CD4-positive, alpha-beta T cell treated with Interleukin-17A for 1 hour (primary cell): ENCODE measurements at places on chromosomes 5 and 9.

DNA sequence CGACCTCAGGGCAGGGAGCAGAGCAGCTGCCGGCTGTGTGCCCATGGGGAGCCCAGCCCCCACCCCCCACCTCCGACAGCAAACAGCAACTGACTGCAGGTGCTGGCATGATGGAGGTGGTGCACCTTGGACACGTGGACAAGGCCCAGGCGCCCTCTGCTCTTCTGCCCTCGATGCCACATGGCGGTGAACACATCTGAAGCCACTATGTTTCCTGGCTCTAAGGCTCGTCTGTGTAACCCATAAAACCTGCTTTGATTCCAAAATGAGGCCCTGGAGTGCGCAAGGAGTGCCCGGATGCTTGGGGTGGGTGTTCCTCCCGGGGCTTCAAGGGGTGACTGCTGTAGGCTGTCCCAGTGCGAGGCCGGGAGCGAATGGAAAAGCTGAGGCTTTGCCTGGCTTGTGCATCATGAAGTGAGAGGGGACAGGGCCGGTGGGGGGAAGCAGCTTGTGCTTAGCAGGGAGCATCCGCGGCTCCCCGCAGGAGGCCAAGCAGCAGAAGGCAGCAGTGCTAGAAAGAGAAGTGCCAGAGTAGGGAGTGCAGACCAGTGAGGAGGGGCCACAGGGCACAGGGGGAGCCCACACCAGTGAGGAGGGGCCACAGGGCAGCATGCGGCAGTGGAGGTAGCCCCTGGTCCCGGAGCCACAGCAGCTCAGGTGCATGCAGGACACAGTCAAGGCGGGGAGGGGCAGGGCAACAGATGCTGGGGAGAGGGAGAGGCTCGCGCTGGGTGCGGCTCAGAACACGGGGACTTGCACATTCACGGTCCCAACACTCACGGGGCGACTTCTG, 30.0 kb downstream of the NKD2 start:
- DNase-seq: no peak

DNA sequence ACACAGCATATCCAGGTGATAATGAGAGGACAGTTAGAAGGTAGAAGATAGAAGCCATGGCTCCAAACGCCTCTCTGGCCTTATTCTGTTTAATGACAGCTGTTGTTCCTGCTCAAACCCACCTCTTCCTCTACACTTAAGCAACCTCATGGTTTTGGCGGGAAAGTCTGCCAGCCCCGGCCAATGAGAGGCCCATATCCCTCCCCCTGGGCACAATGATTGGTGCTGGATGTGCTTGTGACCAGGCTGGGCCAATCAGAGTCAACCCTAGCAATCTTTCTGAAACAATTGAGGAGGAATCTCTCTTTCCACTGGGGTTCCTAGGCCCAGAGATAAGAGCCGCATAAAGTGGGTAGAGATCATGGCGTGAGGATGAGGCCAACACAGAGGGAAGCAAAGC, 4.8 kb upstream of the GFI1B start:
- DNase-seq: no peak

DNA sequence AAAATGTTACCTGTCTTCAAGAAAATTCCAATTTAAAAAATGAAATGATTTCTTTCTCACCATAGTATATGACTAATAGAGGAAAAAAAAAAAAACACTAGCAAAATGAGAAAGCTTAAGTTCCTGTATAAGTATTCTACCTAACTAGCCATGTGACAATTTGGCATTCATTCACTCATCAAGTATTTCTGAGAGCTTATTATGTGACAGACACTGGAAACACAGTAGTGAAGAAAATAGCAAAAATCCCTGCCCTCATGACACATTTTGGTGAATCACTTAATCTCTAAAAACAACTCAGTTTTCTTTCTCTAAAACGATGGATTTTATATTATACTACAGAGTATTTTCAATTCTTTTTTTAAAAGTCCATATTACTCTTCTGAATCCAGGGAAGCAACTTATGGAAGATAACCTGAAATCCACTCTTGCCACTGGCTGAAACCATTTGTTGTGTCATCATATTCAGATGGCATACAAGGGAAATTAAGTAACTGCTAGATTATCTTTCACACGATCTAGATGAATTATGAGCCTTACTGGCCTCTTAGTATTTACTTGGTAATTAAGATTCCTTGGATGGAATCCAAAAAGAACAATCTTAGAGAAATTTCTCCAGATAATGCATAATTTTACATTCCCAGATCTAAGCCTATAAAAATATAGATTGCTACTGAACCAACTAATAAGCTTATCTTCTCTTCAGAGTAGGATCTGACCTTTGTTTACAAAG, 5.5 kb downstream of the PTBP3 start:
- DNase-seq: peak; percentile 20

DNA sequence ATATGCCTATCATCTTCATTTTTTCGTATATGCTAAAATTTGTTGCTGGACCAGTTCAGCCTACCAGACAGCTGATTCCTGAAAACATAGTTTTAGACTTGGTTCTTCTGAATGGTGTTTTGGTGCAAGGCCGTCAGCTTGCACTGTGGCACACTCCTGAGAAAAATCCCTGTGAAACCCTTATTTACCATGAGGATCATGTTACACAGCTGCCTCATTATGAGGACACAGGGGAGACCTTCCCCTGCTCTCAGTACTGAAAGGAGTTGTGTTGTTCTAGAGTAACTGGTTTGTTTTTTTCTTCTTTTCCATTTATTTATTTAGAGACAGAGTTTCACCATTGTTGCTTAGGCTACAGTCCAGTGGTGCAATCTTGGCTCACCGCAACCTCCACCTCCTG, 37.6 kb downstream of the MAST4 start:
- DNase-seq: no peak

- no peak for DNase-seq
These were observed 63.3 kb downstream of the PRRC1 start for GRCh38 chr5:127580731-127581130.

DNA sequence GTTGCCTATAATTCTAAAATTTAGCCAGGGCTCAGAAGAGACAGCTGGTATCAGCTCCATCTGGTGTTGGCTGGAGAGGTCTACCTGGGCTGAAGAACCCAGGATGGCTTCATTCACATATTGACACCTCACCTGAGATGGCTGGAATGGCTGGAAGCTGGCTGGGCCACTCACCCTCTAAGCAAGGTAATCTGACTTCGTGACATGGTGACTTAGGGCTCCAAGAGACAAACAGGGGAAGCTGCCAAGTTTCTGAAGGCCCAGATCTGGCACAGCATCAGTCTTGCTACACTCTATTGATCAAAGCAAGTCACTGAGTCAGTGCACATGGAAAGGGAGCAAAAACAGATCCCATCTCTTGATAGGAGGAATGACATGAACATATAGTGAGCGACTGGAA, 102.3 kb downstream of the EPB41L4A start:
- no peak for DNase-seq

GRCh38 chr9:107635803-107636174, 146.2 kb upstream of the KLF4 start:
- DNase-seq: no peak

GRCh38 chr9:96236854-96237550, 65.0 kb downstream of the HSD17B3 start:
- no peak for DNase-seq

DNA sequence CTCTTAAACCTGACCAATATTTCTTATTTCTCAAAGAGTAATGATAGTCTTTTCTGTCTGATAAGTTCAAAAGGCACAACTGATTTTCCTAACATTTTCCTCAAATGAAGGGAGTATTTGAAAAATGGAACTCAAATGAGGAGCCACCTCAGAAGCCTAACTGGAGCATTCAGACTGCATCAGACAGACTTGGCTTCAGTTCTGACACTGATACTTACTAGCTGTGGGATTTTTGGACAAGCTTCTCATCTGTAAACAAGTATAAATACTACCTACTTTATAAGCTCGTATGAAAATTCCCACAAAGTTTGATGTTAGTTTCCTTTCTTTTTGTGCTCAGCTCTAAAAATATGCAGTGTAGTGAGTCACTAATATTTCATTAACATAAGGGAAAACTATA, 107.7 kb upstream of the CCDC152 start:
- DNase-seq: no peak

DNA sequence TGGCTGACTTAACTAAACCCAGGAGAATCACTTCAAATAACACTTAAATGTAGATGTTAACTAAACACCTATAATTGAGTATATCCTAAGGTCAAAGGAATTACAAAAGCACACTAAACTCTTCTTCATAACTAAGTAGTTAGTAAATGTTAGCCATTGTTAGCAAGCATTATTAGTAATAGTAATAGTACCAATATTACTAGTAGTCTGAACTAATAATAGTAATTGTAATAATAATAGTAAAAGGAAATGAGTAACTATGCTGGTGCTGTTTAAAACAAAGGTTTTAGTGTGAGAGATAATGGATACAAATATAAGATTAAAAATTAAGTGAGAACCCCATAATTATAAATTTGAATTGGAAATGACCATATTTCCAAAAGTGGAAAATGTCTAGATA, 641.9 kb upstream of the RORB start:
- no peak for DNase-seq

- DNase-seq: no peak
These were observed 114.7 kb downstream of the ST8SIA4 start for GRCh38 chr5:100788417-100788816.

DNA sequence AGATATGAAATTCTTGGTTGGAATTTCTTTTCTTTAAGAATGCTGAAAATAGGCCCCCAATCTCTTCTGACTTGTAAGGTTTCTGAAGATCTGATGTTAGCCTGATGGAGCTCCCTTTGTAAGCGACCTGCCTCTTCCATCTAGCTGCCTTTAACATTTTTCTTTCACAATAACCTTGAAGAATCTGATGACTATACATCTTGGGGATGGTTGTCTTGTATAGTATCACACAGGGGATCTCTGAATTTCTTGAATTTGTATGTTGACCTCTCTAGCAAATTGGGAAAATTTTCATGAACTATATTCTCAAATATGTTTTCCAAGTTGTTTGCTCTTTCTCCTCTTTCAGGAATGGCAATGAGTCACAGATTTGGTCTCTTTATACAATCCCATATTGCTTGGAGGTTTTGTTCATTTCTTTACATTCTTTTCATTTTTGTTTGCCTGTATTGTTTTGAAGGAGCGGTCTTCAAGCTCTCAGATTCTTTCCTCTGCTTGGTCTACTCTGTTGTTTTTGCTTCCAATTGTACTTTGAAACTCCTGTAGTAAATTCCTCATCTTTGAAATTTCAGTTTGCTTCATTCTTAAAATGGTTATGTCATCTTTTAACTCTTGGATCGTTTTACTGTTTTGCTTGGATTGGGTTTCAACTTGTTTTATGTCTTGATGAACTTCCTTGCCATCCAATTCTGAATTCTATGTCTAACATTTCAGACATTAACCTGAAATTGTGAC, 245.2 kb upstream of the TARS1 start:
- DNase-seq: no peak

- DNase-seq: no peak
These were observed 19.6 kb downstream of the TNC start for GRCh38 chr9:115098226-115098965.

GRCh38 chr5:112005623-112005930, 248.6 kb upstream of the NREP start:
- DNase-seq: no peak

DNA sequence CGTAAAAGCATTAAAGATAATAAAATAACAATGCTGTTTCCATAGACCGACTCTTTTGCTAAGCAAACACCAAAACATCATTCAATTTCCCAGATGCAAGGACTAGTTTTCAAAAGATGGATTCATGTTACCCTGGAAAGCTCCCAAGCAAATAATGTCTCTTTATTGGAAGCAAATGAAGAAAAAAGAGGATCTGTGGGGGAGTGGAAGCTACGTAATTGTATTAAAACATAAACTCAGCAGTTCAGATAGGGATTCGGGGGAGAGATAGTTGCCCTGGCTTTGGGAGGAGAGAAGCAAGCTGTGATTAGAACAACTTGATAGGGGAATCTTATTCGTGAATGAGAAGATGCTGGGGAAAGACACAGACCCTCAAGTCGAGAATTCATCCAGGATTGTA, 491.0 kb upstream of the CLINT1 start:
- DNase-seq: no peak

GRCh38 chr5:137778772-137779564, 24.8 kb upstream of the HNRNPA0 start:
- DNase-seq: peak; percentile 40
